ENCODE measurements at places on chromosomes 6 and 20.
A peak's percentile ranks its signal among the peaks of the same experiment; 100 is the strongest.

DNA sequence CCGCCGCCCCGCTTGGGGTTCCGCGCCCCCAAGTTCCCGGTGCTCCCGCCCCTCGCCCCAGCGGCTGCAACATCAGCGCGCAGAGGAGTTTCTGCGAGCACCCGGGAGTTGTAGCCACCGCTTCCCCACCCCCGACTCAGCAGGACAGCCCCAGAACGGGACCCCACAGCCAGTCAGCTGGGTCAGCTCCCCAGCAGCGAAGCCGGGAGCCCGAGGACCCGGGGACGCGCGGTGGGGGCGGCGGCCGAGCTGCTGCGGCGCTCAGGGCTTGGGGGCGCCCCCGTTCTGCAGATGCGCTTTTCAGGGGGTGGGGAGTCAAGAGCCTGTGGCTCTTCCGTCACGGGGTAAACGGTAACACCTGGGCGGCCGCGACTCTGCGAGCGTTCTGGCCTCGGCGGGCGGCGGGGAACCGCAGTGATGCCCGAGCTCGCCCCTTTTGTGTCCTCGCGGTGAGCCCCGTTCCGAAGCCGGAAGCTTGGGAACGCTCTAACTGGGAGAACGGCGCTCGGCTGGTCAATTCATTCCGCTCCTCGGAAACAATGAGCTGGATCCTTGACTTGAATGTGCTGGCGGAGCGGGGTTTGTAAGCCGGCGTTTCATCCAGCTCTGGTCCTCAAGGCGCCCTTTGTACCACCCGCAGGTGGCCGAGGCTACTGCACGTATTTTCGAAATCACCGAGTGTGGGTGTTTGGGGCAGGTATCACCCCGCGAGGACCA, 774 bp downstream of the PLEKHG1 start:
- DNase-seq, result peak; percentile 59

DNA sequence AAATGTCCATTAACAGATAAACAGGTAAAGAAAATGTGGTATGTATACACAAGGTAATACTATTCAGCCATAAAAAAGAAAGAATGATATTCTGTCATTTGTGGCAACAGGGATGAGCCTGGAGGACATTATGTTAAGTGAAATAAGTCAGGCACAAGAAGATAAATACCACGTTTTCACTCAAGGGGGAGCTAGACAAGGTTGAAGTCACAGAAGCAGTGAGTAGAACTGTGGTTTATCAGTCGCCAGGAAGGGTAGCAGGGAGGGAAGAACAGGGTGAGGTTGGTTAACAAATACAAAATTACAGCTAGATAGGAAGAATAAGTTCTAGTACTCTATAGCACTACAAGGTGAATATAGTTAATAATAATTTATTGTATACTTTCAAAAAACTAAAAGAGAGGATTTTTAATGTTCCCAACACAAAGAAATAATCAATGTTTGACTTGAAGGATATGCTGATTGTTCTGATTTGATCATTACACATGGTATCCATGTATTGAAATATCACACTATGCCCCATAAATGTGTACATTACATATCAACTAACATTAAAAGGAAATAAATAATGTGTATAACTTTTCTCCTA, 21.1 kb downstream of the RTN4IP1 start:
- DNase-seq, result peak; percentile 77

GRCh38 chr6:6758915-6759654, 170.6 kb downstream of the LY86 start:
- DNase-seq, result peak; percentile 64

GRCh38 chr20:46093531-46093930, 3.8 kb upstream of the NCOA5 start:
- no peak for DNase-seq

DNA sequence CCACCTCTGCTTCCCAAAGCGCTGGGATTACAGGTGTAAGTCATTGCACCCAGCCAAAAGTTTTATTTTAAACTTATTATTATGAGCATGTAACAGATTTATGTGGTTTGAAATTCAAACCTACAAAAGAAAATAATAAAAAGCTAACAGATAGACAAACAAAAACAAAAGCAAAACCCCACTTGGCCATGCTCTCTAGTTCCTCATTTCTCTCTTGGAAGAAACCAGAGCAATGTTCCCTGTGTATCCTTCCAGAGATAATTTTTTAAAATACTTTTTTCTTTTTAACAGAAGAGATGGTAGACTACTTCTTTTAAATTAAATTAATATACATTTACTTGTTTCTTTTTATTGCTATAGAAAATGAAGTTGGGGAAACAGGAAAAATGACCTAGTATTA, 28.0 kb upstream of the SLC17A3 start:
- no peak for DNase-seq

GRCh38 chr20:34581341-34582184, 23.0 kb downstream of the MAP1LC3A start:
- DNase-seq, result peak; percentile 66

- no peak for DNase-seq
Measured at GRCh38 chr20:4942331-4942730, 59.0 kb downstream of the SLC23A2 start.

GRCh38 chr6:149153693-149154092, 163.8 kb upstream of the TAB2 start:
- no peak for DNase-seq

DNA sequence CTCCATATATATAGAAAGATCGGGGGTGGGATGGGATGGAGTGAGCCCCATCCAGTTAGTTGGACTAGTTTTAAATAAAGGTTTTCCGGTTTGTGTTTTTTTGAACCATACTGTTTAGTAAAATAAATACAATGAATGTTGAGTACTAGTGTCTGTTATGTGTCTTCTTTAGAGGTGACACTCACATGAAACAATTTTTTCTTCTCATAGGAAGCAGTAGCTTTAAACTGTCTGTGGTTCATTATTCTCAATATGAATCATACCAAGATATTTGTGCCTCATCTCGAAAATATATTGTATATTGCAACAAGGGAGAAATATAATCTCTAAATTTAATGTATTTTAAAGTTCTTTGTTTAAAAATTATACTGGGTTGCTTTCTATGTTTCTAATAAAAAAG, 33.4 kb downstream of the HSF2 start:
- DNase-seq, result no peak

DNA sequence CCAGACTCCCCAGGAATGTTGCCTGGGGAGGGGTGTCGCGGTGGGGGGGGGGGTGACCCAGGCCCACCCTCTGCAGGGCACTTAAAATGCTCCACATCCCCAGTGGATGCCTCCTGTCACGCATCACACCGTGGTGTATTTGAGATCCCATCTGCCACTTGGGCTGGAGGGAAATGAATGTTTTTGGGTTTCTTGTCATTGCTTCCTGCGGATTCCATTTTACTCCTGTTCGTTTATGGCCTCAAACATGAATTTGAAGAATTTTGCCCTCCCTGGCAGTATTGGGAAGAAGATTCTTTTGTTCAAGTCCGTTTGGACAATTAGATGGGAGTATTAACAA, 544 bp upstream of the KHDC1 start:
- no peak for DNase-seq

- DNase-seq, result no peak
Measured at GRCh38 chr20:52534616-52535015, 343.0 kb upstream of the ZFP64 start.

GRCh38 chr20:56257604-56258003, 9.1 kb downstream of the MC3R start:
- DNase-seq, result no peak

DNA sequence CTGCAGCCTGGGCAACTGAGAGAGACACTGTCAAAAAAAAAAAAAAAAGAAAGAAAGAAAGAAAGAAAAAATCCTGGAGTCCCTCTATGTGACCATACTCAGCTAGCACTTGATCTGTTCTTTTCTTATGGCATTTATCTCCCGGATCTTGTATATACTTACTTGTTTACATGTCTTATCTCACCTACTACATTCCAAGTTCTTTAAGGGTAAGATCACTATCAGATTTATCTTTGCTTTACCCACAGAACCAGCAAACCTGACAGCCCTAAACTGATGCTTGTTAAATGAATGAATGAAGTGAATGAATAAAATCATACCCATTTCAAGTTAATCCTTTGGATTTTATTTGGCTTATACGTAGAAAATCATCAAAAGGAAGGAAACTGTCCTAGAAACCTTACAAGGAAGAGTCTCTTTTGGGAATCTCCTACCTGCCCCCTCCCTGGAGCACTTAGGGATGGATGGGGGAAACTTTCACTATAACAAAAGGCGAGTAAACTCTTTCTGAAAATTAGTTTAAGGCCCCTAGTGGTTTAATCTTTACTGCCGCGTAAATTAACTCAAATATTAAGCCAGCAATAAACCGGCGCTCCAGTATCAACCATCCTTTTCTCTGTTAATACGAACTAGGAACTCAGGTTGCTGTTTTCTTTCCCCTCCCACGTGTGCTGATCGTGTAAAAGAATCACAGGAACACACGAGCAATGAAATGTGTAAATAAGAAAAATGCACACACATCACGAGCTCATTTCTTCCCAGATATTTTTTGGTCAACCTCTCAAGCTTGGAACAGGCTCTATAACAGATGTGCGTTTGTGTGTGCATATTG, 1.3 kb upstream of the UTRN start:
- peak; percentile 55 for DNase-seq

- no peak for DNase-seq
Measured at GRCh38 chr6:53130569-53131290, 17.9 kb downstream of the GCM1 start.

GRCh38 chr6:26211963-26212362, 124.7 kb downstream of the HFE start:
- DNase-seq, result no peak

- DNase-seq, result no peak
Measured at GRCh38 chr6:170292407-170293158, 1.7 kb upstream of the DLL1 start.

GRCh38 chr20:23125625-23126191, 39.6 kb upstream of the CD93 start:
- DNase-seq, result peak; percentile 75

GRCh38 chr6:158849899-158850806, 31.0 kb upstream of the EZR start:
- DNase-seq, result peak; percentile 96

- DNase-seq, result no peak
Measured at GRCh38 chr20:4226330-4227084, 211.1 kb upstream of the RNF24 start.

DNA sequence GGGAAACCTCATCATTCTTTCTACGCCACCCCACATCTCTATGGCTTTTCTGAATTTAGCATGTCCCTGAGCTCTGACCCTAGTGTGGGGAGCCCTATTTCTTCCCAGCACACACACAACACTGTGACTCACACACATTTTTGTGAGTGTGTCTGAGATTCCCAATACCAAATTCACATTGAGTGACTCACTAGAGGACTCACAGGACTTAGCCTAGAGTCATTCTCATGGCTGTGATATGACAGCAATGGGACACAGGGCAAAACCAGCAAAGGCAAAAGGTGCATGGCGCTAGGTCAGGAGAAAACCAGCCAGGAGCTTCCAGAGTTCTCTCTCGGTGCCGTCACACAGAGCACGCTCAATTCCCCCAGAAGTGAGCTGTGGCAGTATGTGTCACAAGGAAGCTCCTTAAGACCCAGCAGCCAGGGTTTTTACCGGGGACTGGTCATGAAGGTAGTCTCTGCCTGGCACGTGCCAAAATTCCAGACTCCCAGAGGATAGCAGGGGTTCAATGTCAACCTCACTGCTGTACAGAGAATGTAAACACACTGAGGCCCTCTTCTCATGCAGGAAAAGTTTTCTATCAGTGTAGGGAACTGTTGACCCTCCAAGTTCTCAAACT, 6.2 kb downstream of the CSTL1 start:
- DNase-seq, result peak; percentile 81

GRCh38 chr20:43863330-43863729, 51.3 kb upstream of the TOX2 start:
- DNase-seq, result no peak

DNA sequence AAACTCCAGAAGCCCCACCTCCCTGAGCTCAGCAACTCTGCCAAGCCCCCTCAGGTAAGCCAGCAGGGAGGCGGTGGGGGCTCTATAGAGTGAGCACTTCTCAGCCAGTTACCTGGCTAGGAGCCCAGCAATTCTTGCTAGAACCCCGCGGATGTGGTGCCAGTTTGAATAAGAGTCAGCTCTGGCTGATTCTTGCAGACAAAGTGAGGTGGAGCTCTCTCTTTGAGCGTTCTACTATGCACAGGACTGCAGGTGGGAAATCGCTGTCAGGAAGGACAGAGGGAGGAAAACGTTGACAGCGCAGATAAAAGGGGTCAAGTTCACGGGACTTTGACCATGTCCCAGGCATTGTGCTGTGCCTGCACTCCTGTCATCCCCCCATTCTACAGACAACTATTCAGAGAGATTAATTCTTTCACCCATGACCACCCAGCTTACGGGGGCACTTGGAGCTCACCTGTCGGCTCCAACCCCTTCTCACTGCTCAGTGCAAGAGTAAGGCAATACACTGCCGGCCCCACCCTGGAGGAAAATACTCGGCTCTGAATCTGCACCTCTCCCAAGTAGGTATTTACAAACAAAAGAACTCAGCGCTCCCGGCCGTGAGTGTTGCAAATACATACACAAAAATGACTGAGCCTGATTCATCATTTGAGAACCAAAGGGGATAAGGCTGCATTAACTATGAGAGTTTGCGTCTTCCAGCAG, 92.9 kb downstream of the ANKRD60 start:
- DNase-seq, result peak; percentile 38

- no peak for DNase-seq
Measured at GRCh38 chr6:158387578-158387977, 75.3 kb downstream of the TULP4 start.

DNA sequence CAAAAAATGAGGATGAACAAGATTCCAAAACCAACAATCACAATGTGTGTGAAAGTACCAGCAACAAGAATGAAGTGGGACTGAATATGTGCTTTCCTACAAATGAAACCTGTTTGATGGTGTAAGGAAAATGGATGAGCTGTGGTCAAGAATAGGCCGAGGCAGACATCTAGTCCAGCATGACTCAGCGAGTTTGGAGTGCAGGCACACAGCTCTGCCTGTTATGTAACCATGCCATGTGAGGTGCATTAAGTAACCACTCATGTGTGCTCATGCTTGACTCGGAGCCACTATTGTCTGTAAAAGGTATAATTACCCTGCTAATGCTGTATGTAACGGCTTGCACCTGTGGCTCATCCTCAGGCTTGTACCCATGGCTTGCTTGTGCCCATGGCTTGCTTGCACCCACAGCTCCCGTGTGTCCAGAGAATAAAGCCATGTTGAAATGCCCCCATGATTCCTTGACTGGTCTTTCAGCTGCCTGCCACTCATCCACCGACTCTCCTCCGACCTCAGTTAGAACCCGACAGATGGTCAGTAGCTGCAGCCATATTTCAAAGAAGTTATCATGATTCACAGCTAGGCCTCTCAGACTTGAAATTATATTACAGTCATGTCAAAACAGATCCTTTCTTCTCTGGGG, 98.7 kb downstream of the BACH2 start:
- DNase-seq, result peak; percentile 73

GRCh38 chr6:32298632-32299336, 72.9 kb downstream of the TSBP1 start:
- DNase-seq, result peak; percentile 47
